MM.1S (cell line): ENCODE measurements at places on chromosomes 11 and 22.

DNA sequence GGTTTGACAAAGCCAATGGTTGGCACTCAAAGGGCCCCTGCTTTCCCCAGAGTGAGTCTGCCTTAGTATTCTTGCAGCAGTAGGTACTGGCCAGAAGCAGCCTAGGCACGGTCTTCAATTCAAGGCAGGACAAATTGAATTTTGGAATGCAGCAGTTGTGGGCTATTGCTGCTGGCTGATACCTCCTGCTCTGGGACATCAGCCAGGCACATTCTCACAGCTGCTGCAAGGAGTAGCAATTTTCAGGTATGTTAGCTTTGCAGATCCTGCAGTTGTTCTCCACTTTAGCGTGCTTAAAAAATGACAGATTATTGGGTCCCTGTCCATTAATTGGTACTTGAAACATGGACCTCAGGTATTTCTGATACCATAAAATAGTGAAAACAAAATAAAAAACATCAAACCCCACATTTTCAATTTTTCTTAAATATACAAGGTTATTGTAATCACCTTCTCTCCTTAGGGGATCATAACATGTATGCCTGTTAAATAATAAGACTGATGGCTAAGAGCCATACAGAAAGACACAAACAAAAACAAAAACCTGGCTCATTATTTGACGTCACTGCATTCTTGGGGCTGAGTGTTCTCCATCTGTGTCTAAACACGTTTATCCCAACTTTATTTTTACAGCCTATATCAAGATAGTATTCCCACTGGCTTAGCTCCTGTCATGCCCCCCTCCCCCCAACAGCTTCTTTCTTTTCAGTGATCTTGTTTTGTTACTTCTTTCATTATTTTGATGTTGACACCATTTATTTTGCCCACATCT is 85.1 kb upstream of the CARD18 start:
- no peak overlapping the region for H3K4me3 ChIP-seq
- no peak for DNase-seq
- H3K36me3 ChIP-seq, result no peaks in the 10 kb centered on the region
- no peaks in the 10 kb centered on the region for H3K4me1 ChIP-seq
- H3K27ac ChIP-seq, result no peak overlapping the region

DNA sequence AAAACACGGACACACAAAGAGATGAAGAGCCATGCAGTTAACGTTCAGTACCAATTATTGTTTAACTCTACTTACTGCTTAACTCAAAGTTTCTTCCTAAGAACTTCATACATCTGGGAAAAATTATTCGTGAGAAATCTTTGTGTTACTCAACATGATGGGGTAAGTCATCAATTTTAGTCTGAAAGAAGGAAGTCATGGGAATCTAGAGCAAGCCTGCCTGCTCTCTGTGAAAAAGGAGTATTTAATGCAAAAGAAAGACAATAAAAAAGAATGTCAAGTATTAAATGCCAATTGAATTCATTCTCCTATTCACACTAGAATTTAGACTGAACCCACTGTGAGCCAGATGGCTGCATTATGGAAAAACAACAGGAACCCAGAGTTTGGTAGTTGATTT is 16.0 kb downstream of the TMEM123 start:
- H3K36me3 ChIP-seq, result no peaks in the 10 kb centered on the region; the same call in 1 of the 2 replicates
- H3K4me3 ChIP-seq, result no peak overlapping the region
- DNase-seq, result no peak
- 0 out of 2 replicates have a peak, but pooled peaks cover under 1% of the 10 kb centered on the region for H3K4me1 ChIP-seq

DNA sequence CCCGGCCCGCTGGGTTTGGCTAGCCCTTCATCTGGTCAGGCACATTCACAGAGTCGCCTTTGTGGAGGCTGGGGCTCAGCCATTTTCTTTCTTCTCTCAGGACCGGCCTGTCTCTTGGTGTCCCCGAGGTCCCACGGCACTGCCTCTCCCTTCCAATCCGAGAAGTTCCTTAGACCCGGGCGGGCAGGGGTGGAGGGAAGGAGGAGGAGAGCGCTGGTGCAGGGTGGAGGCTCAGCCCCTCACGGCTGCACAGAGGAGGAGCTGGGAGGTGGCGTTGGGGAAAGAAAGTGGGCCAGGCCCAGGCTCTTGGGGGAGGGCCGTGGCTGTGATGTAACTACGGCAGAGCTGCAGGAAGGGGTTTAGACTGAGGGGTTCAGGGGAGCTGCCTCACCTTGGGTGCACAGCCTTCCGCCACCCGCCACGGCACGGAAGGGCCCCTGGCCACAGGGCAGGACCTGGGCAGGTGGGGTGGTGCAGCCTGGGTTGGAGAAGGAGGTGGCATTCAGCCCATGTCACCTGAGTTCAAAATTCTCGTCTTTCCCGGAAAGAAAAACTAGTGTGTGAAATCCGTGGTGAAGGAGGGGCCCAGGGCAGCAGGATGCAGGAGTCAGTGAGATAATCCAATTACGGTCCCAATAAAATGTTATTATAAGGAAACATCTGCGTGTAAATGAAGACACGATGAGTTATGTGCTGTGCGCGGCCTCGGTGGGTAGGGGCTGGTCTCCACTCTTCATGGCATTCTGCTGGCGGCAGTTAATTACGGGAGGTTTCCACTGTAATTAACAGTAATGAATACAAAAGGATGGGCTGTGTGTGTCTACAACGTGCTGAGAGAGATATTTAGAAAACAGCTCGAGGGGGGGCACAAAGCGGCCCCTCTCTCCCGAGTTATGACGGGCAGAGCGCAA is 1.7 kb downstream of the BRSK2 start:
- DNase-seq, result no peak
- peaks cover 54% of the 10 kb centered on the region for H3K27me3 ChIP-seq
- H3K36me3 ChIP-seq, result no peaks in the 10 kb centered on the region
- no peaks in the 10 kb centered on the region for H3K4me1 ChIP-seq
- no peak overlapping the region for H3K27ac ChIP-seq
- H3K4me3 ChIP-seq, result no peak overlapping the region

- H3K4me1 ChIP-seq, result no peaks in the 10 kb centered on the region
- H3K27ac ChIP-seq, result no peak overlapping the region
- H3K36me3 ChIP-seq, result peaks cover 5% of the 10 kb centered on the region; the same call in 1 of the 2 replicates
- no peak for DNase-seq
- H3K27me3 ChIP-seq, result no peaks in the 10 kb centered on the region
- no peak overlapping the region for H3K4me3 ChIP-seq
Measured at GRCh38 chr11:108351468-108351867, 115.9 kb downstream of the C11orf65 start.

- no peak for DNase-seq
- no peaks in the 10 kb centered on the region for H3K27me3 ChIP-seq
- H3K4me1 ChIP-seq, result peaks cover 11% of the 10 kb centered on the region
- 0 out of 2 replicates have a peak, but pooled peaks cover 1% of the 10 kb centered on the region for H3K36me3 ChIP-seq
- no peak overlapping the region for H3K4me3 ChIP-seq
Measured at GRCh38 chr22:36492109-36492508, 10.7 kb upstream of the TXN2 start.
